DMS53 (cell line): ENCODE measurements at places on chromosomes 11 and 22.

DNA sequence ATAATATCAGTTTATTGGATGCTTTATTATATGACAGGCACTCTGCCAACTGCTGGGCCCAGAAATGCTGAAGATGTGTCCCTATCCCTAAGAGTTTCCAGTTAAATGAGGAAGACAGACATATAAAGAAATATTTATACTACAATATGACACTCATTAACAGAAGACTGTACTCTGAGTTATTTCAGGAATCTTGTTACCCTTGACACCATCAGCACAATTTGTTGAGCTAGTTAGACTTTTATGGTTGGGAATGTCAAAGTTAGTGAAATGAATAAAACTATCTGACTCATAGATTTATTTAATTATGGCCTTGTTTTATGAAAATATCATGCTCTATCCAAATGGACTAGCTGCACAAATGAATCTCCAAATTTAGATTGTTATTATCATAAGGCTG, 25.6 kb upstream of the MSANTD4 start:
- DNase-seq = no peak

DNA sequence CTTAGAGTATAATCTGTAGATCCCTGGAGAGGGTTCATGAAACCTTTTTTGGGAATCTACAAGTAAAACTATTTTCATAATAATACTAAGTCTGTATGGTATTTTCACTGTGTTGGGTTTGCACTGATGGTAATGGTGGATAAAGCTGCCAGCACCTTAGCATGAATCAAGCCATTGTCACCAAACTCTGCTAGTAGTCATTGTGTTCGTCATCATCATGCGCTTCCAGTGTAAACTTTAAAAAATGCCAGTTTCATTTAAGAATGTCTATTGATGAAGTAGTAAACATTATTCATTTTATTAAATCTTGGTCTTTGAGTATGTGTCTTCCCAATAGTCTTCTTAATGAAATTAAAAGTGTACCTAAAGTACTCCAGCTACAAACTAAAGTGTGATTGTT, 15.0 kb downstream of the ALKBH3 start:
- no peak for DNase-seq

GRCh38 chr11:12051287-12051662, 42.8 kb upstream of the DKK3 start:
- peak; percentile 95 for DNase-seq

- DNase-seq = no peak
These were observed 341.5 kb downstream of the CASP12 start for GRCh38 chr11:104556606-104557301.

DNA sequence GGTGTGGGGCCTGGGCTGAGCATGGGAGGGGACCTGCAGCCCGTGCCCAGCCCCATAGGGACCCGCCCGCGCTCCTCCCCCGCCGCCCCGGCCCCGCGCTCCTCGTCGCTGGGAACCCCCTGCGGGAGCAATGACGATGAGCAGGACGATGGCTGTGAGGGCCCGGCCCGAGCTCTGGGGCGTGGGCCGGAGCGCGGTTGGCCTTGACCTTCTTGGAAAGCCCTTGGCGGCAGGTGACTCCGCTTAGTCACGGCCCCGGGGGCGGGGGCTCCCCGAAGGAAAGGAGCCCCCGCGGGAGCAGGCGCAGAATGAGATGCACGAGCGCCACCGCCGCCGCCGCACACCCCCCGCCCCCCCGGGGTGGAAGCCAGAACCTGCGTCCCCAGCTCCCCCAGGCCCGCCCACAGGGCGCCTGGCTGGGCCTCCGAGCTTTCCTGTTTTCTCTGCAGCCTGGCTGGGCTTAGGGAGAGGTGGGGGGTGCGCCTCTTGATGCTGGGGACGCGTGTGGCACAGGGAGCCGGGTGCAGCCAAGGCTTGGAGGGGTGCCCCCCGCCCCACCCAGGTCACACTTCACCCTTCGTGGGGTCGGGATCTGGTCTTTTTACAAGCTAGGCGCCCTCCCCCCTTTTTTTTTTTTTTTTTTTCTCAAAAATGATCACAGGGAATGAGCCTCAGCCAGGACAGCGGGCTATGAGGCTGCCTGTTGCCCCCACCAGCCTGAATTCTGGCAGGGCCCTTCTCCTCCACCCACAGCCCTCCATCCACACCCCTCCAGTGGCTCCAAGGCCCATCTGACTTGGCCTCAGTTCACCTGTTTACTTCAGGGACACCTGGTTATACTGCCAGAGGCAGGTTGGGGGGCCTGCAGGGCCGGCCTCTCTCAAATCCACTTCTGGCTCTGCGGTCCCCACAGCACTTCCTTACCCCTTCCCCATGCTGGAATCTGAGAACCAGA, 17.9 kb downstream of the CRELD2 start:
- peak; percentile 93 for DNase-seq

DNA sequence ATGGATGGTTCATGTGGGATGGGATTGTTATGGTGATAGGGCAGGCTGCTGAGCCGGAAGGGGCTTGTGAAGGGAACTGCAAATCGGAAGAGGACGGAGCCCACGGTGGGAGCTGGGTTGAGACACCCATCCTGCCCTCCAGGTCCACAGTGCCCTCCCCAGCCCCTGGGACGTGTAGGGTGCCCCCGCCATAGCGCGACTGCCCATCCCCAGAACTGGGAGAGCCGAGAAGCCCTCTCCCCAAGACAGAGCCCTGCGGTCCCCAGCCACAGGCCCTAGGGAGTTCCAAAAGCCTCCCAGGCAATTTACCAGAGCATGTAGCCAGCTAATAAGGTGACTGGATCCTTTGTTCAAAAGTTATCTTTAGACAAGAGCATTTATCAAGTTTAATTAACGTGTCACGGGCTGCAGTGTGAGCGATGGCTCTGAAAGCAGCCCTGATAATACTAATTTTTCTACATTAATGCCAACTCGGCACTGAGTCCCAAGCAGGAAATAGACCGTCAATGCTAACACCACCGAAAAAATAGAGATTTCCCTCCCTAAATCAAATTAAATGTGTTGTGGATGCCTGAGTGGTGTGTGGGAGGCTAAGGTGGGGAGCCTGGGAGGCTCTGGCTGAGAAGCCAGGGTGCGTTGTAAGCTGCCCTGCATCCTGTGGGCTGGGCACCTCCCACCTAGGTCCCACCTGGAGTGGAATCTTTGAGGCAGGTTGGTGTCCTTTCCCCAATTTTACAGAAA, 76.8 kb upstream of the RTL6 start:
- DNase-seq = no peak

GRCh38 chr11:122883646-122883979, 1.1 kb downstream of the JHY start:
- no peak for DNase-seq

DNA sequence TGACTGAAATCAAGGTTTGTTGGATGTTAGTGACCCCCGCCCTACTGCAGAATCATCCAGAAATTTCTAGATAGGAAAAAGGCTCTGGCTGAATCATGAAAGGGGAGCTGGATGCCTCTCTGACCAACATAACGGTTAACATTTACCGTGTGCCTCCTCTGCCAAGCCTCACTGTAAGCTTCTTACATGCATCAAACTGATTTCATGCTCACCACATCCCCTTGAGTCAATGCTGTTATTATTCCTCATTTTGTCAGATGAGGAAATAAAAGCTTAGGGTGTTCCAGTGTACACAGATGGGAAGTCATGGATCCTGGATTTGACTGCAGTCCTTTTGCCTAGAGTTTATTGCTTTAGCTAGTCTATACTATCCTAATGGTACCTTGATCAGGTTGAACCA, 5.9 kb upstream of the HMOX1 start:
- DNase-seq = no peak

DNA sequence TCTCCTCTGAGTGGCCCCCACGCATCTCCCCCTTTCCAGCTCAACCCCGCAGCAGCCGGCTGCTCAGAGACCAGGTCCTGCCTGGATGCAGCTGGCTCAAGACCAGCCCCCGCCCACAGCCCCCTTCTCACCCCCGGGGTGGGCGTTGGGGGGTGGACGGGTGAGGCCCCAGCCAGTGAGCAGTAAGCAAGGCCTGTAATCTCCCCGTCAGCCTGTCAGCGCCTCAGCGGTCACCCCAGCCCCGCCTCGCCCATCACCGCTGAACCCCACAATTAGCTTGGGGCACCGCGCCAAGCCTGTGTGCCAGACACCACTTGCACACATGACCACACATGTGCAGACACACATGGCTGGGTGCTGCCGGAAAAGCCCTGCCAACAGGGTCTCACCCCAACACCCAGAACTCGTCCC, 5.9 kb downstream of the PLXNB2 start:
- DNase-seq = no peak

DNA sequence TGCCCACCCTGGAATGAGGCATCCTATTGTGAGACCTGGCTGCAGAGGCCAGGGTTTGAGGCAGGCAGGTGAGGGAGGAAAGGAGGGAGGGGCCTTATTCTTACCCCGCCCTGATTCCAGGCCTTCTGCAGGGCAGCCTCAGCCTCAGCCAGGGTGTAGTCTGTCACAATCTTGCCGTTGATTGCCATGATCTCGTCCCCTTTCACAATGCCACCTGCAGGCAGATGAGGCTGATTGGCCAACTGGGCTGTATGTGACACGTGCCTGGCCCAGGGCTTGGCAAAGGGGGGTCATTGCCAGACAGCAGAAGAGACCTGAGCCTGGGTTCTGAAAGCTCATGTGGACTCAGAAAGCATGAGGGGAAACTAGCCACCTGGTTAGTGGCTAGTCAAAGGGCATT, 21.4 kb upstream of the ABCC8 start:
- DNase-seq = peak; percentile 86

DNA sequence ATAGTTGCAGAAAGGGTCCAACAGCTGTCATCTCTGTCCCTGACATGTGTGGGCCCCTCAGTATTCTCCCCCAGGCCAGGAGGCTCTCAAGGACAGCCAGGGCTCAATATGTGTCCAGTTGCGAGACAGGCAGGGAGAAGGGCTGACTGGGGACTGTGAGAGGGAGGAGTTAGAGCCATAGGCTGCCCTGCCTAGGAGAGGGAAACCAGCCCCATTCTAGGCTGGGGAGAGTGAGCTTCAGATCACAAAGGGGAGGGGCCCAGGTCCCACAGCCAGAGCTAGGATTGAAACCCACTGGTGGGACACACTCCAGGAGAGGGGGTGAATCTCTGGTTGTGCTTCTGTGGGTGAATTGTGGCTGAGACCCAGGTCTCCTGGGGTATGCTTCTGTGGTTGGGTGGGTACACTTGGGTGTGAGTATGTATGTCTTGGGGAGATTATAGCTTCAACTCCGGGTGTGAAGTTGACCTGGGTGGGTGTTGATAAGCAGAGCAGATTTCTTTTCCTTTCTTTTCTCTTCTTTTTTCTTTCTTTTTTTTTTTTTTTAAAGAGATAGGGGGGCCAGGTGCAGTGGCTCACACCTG, 2.1 kb upstream of the CARNS1 start:
- no peak for DNase-seq

GRCh38 chr11:33377412-33378370, 120.5 kb downstream of the HIPK3 start:
- no peak for DNase-seq

- no peak for DNase-seq
These were observed 27.1 kb upstream of the CTTN start for GRCh38 chr11:70371241-70371640.

- DNase-seq = no peak
These were observed 18.3 kb downstream of the ADORA2A start for GRCh38 chr22:24445481-24446259.

DNA sequence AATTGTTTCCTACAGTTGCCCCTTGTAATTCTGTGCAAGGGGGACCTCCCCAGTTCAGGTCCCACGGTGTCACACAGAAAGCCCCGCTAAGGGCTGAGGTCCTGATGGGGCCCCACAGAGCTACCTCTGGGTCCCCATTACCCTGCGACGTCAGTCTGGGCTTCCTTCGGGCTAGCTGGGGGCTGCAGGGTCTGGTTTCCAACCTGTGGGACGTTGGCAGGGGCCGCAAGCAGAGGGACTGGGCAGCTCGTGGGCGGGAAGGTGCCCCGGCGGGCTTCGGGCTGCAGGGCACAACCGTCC, 698 bp downstream of the SLC37A4 start:
- no peak for DNase-seq

GRCh38 chr22:49009359-49010063, 818.2 kb downstream of the BRD1 start:
- DNase-seq = no peak
